Activated T-cell treated with anti-CD3 and anti-CD28 coated beads for 24 hours (primary cell): ENCODE measurements at places on chromosomes 2 and 18.

DNA sequence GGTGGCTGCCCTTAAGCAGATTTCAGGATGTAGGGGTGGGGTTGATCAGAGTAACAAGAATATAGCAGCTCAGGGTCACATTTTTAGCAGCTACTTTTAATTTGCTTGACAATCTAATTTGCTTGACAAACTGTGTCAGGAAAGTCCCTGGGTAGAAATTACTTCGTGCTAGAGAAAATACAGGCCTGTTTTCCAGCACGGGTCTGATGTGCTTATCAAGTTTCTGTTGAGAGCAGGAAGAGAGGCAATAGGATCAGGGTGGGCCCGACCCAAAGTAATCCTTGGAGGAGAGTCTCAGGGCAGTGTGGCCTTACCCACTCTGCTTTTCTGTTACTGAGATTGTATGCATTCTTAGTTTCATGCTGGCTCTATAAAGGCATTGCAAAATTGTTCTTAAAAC lies 221.5 kb downstream of the TSN start:
- no peak for DNase-seq

DNA sequence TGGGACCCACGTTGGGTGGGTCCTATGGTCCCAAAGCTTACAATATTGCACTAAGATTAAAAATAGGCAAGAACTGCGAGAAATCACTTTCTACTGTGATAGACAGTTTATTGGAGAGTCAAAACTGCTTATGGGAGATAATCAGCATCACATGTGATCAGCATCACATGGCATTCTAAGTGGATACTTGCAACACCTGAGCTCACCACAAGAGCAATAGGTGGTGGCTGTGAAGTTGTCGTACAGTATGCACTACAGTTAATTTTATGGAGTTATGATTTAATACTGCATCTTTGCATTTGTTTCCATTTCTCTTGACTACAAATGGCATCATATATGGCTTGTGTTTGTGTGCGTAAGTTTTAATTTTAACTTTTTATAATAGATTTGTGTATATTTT lies 11.6 kb downstream of the PNO1 start:
- DNase-seq: no peak

DNA sequence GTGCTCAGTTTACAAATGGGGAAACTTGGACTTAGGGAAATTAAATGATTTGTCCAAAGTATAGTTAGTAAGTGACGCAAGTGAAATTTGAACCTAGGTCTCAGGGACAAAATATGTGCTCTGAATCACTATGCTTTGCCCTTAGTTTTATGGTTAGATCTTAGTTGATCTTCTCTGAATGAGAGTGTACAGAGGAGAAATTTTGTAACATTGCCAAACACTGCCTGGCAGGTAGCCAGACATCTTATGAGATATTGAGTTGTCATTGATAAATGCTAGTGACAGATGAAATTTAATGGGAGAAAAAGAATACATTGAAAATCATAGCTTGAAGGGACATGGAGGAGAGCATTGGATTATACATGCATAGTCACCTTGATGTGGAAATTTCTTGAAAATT lies 91.4 kb downstream of the GALNT1 start:
- DNase-seq: no peak

GRCh38 chr2:81703831-81704230 lies 1399.3 kb upstream of the LRRTM1 start:
- no peak for DNase-seq

DNA sequence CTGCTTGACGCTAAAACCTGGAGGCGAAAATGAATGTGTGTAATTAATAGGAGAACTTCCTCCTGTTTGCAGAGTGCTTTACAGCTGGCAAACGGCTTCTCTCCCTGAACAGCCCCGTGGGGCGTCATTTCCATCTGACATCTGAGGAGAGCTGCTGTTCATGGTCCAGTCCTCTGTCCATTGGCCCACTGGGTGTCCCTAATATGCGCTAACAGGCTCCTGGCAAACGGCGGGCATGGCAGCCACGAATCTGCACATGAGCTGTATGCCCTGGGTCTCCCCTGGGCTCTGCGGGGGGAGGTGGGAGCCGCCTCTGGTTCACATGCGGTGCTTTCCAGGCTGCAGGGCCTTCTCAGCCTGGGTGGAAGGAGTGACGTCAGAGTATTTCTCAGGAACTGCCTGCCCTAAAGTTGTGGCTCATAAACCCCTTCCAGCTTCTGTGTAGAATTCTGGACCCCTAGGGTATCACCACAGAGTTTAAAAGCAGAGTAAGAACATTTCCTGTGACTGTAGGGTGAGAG lies 73.2 kb downstream of the LRRFIP1 start:
- DNase-seq: peak; percentile 76

GRCh38 chr2:226142463-226142862 lies 657.2 kb downstream of the IRS1 start:
- no peak for DNase-seq

DNA sequence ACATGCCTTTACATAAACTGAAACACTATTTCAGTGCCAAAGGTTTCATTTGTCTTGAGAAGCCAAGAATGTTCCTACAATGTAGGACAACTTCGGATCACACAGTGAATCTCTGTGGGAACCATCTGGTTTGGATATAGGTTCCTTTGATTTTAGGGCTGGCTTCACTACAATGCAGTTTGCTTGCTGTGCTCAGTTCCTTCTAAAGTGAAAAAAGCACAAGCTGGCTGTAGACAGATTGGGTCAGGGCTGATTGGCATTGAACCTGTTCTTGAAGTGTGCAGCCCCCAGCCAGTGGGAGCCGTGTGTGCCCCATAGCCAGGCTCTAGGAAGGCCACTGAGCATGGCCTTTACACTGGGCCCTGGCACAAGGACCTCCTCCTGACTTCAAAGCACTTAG lies 167.9 kb upstream of the HNRNPA3 start:
- DNase-seq: no peak

DNA sequence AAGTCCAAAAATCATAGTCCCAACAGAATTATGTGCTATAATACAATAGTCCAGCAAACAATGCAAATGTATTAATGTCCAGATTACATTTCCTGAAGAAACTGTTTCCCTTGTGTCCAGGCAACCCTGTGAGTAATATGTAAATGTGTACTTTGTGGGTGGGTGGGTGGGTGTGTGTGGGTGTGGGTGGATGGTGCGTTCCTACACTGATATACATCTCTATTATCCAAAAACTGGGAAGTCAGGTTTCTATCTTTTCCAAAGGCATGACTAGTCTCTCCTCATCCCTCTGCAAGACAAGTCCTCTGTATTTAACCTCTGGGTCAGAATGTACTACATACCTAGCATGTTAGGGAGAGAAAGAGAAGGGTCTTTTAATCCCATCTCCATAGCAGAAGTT lies 71.6 kb downstream of the LNPK start:
- no peak for DNase-seq

- DNase-seq: no peak
These were observed 10.1 kb upstream of the ONECUT2 start for GRCh38 chr18:57425096-57425495.

- no peak for DNase-seq
These were observed 69.8 kb downstream of the MAP3K20 start for GRCh38 chr2:173145454-173145853.

- no peak for DNase-seq
These were observed 2.6 kb downstream of the PKP4 start for GRCh38 chr2:158459161-158460003.

DNA sequence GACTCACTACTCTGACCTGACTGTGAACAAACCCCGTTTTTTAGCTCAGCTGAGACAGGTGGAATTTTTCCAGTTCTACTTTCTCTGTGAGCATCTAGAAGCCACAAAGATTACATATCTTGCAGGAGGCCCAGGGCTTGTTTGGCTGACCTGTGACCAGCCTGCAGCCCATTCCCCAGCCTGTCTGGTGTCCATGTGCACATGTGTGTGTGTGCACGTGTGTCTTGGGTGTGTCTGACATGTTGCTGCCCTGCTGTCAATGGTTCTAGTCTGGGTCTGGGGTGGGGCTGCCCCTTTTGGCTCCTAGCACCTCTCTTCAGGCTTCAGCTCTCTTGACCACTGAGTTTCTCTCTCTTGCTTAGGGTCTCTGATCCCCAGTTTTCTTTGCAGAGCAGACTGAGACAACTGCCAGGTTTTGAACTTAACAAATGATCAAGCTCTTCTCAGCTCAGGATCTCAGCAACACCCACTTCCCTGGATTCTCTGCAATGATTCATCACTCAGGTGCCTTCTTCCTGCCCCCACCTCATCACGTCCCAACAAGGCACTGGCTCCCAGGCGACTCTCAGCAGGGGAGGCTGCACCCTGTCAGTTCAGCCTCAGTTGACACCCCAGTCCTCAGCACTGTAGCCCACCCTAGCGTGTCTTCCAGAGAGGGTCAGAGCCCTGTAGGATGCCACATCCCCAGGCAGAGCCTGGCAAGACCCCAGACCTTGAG lies 130.3 kb downstream of the CELF4 start:
- no peak for DNase-seq

DNA sequence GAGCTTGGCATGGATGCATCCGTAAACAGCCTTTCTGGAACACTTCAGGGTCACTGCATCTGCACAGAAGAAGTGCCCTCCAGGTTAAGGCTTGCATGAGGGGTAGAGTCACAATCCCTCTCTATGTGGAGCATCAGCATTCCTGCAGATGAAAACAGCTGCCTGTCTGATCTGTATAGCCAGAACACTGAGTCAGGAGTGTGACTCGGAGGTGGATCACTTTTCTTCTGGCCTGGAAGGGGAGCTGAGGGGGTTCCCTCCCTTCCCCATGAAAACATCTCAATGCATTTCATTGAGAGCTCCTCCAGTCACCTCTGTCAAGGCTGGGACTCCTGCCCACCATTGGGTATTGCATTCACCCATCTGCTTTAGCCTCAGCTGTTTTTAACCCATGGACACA lies 72.5 kb upstream of the SERPINE2 start:
- DNase-seq: no peak
